ENCODE measurements at places on chromosomes 1 and 21. TPM values are rescaled to one million over a fixed set of nuclear protein-coding genes. Genes with fewer than 3 reads are reported as not detected.

DNA sequence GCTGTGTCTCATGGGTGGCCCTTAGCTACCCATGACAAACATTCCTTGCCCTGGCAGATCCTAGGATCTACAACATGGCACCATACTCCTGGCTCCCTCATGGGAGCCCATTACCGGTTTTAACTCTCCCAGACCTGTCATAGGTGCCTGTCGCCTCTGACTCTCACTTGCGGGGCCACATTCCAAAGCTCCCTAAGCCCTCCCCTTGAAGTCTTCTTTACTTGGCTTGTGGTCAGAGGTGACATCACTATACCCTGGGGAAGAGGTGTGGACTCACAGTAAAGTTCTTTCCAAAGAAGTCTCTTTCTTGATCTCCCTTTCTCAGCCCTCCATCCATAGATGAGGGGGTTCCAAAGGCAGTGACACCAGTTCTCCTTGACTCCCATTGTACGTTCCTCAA lies 5.4 kb upstream of the SLAMF9 start:
- no peak for DNase-seq

GRCh38 chr1:110436635-110437034 lies 14.3 kb upstream of the PROK1 start:
- no peak for DNase-seq

DNA sequence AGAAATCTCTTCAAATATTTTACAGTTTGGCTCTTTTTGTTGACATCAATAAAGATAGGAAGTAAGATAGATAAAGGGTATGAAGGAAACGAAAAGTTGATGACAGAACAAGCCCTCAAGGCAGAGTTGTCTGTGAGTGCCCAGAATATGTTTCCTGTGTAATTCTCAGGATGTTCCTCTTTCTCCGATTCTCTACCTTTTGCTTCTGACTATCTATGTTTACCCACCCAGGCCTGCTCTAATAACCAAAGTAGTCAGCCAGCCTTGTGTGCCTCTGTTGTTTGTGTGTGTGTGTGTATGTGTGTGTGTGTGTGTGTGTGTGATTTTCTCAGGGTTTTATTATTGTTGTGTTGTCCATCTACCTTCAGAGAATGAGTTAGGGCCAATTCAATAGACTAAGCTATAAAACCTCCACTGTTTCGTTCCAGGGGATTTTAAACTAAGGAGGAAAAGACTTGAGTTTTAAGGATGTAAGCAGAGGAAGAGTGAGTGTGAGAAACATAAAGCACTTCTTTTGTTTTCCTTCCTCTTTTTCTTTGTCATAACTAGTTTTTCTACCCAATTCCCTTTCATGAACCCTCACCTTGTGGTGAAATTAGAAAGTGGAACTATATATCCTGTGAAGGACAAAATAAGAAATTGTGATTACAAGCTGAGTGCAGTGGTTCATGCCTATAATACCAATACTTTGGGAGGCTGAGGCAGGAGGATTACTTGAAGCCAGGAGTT lies 627.4 kb upstream of the NR5A2 start:
- no peak for DNase-seq

GRCh38 chr1:156797212-156797871 lies 19.3 kb downstream of the SH2D2A start:
- DNase-seq, result no peak

DNA sequence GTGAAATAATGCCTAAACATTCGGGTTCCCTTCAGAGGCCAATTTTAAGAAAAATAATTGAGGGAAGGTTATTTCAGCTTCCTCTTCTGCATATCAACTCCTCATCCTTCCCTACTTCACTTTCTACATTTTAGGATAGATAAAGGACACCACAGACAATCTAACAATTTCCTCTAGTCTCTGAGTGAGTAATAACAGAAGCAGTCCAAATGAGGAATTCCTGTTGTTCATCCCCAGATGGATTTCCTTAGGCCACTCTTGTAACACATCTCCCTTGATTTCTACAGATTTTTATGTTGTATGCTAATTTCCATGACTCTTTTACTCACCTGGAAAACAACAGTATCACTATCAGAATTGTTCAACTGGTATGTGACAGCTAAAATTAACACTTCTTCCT lies 87.7 kb upstream of the LYPLAL1 start:
- no peak for DNase-seq

- no peak for DNase-seq
Measured at GRCh38 chr1:193486671-193487229, 300.3 kb upstream of the B3GALT2 start.

DNA sequence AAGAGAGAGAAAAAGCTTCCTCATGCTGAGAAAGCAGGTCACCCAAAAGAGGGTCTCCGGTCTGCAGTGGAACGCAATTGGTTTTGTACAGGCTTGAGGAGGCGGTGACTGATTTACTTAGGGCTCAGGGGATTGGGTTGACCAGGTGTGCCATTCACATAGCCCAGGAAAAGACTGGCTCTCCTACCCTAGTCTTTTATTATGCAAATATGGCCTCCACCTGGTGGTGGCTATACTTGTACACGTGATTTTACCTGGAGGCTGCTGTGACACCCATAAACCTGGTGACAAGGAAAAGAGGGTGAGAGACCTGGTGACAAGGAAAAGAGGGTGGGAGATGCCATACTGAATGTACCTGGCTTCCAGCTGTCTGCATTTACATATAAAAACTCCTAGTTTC lies 49.9 kb downstream of the DNTTIP2 start:
- no peak for DNase-seq

GRCh38 chr1:214318956-214319736 lies 38.2 kb downstream of the SMYD2 start:
- no peak for DNase-seq

DNA sequence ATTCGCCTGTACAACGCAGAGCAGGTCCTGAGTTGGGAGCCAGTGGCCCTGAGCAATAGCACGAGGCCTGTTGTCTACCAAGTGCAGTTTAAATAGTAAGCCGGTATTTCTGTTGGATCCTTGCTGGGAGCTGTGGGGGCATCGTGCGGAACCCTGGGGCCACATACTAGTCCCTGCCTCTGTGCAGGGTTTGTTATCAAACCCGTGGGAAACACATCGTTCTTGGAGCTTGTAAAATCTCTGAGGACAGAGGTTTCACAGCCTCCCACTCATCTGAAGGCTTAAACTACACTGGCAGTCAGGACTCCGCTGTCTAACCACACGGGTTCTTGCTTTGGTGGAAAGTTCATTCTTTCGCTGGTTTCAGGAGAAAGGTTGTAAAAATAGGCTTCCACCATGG lies 11.7 kb downstream of the IFNGR2 start:
- no peak for DNase-seq

DNA sequence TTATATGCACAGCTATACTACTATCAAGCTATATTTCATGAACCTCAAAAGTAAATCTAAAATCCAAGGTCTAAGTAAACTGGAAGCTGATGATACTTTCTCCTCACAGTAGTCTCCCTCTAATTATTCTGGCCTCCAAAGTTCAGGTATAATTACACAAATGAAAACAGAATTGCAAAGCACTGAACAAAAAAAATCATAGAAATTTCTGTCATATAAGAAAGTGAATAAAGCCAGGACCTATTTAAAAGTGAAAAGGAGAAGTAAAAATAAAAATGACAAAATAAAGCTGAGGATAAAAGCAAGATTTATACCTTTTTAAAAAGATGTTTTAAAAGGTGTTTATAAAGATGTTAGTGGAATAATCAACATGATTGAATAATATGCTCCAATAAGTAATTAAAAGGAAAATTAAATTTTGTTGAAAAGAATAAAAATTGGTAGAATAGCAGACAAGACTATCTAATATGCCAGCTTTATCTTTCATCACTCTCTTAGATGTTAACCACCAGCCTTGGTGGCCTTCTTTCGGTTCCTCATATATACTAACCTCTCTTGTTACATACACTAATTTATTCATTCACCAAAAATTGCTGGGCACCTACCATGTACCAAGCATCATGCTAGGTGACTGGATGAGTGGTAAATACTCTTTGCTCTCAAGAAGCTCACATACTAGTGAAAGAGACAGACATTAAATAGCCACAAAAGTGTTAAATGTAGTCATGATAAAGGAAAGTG lies 25.1 kb downstream of the SHCBP1L start:
- DNase-seq, result no peak

DNA sequence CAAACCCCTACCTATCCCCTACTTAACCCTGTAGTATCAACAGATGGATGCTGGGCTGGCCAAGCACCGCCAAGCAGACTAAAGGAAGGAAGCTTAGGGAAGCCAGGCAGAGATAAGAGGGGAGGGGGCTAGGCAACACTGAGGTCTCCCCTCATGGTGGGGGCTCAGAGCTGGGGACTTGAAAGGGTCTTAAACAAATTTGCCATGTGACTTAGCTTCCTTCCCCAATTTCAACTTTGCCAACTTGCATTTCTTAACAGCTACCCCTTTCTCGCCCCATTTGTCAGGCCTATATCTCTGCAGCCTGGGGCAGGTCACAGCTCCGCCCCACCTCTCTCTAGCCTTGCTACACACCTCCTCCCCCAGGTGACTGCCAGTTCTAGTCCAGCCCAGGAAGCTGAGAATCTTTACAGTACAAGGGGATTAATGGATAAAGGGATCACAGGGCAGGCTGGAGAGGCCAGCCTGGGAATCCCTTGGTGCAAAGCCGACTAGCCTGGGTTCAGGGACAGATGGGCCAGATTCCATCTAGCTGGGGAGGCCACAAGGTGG lies 3.4 kb downstream of the KIF21B start:
- DNase-seq, result no peak

CYP2J2 gene
- total RNA-seq, result 0.16 TPM

GPR157 gene
- total RNA-seq, result 7.1 TPM

ZC3H11A gene
- 71.2 TPM for total RNA-seq

ZNF669 gene
- total RNA-seq, result 8.4 TPM

NHLH2 gene
- total RNA-seq, result not detected

CRP gene
- total RNA-seq, result 0.32 TPM

HSPA13 gene
- total RNA-seq, result 28.4 TPM

GPR37L1 gene
- total RNA-seq, result 0.06 TPM

PHF13 gene
- total RNA-seq, result 19.3 TPM

OR10Z1 gene
- not detected for total RNA-seq
